Stimulated activated CD8-positive, alpha-beta memory T cell treated with anti-CD3 and anti-CD28 coated beads, Interleukin-4, amount 100 ng/mL, for 4 hours (primary cell): ENCODE measurements at places on chromosomes 5 and 9.

GRCh38 chr9:35872505-35872904 is 2.3 kb upstream of the OR13J1 start:
- DNase-seq = no peak

- DNase-seq = no peak
These were observed 25.8 kb upstream of the CER1 start for GRCh38 chr9:14748373-14748772.

DNA sequence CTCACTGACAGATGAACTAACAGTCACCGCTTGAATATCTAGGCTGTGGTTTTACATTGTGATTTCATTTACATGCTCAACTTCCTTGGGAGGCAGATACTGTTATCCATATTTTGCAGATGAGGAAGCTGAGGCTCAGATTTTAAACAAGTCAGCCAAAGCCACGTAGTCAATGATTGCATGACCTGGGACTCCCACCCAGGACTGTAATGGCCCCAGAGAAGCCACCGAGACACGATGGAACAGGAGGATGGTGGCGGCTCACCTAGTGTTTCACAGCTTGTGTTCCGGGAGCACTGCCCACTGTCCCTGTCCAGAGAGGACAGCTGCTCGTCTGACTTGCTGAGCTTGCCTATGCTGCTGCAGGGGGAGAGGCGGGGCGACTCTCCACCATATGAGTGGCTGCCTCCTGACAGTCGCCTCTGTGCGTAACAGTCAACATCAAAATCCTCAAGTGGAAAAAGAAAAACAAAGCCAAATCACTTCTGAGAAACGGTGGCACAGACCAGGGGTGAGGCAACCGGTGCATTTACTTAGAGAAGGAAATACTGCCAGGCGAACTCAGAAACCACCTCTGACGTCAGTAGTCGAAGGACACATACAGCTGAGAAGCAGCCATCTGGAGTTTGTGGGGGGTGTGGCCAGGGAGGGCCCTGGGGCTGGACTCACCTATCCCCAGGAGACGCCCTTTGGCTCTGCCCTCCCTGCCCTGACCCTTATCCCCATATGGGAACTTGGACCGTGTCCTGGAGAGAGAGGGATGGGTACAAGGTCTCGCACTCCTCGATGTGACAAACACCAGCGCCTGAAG is 82.5 kb downstream of the PRRT1B start:
- no peak for DNase-seq

GRCh38 chr5:13976867-13977830 is 32.7 kb upstream of the DNAH5 start:
- no peak for DNase-seq

- no peak for DNase-seq
These were observed 13.4 kb downstream of the UBE2QL1 start for GRCh38 chr5:6461793-6462650.

- DNase-seq = no peak
These were observed 356.4 kb downstream of the EFNA5 start for GRCh38 chr5:107314330-107314729.

- DNase-seq = no peak
These were observed at the start of gene KCNT1 for GRCh38 chr9:135701959-135702721. KCNT1 (plus strand) TSS chr9:135702185; CDS start chr9:135702259, 74 bp downstream.

GRCh38 chr5:133565993-133566392 is 46.3 kb downstream of the FSTL4 start:
- DNase-seq = no peak

- no peak for DNase-seq
These were observed 1.6 kb upstream of the TMEM141 start for GRCh38 chr9:136789523-136789937.
